Femur (tissue), 1 donor: ENCODE measurements at places on chromosomes 2 and 18.
A peak's percentile ranks its signal among the peaks of the same experiment; 100 is the strongest.

DNA sequence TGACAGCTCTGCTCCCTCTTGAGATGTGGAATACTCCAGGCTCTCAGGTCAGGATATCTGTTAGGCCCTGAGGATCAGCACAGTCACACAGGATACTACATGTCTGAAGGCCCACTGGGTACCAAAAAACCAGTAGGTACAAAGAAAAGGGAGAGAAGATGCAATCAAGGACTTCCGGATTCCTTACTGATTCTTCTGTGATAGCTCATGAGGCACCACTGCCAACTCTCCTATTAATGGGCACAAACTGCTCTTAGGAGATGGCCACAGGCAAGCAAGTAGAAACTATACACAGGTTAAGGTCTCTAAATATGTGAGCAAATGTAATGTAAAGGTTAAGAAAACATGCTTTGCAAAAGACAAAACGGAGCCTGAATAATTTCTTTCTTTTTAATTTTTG lies 3.5 kb downstream of the TMEM127 start:
- no peak for DNase-seq

DNA sequence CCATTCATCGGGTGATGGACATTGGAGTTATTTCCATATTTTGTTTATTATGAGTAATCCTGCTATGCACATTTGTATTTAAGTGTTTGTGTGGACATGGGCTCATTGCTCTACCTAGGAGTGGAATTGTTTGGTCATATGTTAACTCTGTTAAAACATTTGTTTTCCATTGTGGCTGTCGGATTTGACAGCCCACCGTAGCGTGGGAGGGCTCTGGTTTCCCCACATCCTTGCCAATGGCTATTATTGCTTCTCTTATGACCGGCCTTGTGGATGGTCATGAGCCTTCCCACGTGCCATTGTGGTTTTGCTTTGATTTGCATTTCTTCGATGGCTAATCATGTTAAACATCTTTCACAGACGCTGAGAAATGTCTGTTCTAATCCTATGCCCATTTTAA lies 92.0 kb downstream of the ZNF236 start:
- no peak for DNase-seq

- DNase-seq, result peak; percentile 55
Observed at GRCh38 chr2:29114946-29115609, at the start of gene CLIP4. Gene CLIP4, plus strand, starts transcription at chr2:29115415. Its CDS starts 5,974 bp downstream, at chr2:29121389.

GRCh38 chr2:37907501-37908225 lies 17.4 kb upstream of the RMDN2 start:
- DNase-seq, result no peak

- DNase-seq, result no peak
Observed at GRCh38 chr2:19872302-19872701, 29.5 kb downstream of the TTC32 start.

DNA sequence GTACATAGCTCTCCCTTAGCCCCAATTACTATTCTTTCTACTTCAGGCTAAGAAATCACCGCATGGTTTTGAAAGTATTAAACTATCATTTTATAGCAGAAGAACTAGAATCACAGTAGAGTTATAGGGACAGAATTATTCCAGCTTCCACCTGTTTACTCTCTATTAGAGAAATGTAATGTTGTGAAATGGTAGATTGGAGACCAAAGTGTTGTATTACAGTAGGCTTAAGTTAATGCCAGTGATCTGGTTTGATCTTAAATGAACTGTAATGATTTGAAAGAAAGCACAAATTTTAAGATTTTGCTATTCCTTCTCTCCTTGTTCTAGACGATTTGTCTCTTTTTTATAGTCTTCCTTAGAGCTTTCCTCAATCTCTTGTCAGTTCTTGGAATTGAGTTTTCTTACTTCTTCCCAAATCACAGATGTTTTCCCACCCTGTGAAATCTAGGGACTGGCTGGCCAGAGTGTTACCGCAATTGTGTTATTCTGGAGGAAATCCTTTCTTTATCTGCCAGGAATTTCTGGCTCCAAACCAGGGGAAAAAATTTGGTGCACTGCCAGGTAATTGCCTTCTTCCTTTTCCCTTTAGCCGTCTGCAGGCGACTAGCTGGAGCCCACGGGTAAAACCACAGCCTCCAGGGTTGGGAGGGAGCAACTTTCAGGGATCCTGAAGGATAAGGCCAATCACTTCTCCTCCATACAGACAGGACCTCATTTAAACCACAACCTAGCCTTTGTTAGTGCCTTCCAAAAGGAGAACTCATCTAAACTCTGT lies 51.7 kb downstream of the NOP58 start:
- peak; percentile 88 for DNase-seq

DNA sequence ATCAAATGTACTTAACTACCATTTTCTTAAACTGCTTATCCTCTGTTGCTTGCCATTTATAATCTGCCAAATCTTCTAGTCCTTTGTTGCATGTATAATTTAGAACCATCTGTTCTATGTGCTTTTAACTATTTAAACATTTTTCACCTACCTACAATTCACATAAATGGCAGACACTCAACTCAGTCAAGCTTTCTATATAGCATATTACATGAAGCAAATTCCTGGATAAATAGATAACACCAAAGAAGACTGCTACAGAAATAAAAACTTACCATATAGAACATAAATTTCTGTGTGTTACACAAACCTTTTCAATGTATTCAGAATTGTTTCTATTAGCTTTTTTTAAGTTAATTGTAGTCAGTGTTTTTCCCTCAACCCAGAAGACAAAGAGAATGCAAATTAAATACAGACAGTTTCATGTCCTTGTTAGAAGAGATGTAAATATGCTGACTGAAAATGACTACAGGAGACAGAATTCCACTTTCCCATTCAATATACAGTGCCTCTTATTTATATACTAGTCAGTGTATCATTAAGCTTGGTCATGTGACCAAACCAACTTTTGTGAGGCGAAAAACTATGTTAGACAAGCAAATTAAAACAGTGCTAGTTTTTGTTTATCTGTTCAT lies 2.6 kb downstream of the BAZ2B start:
- DNase-seq, result no peak

GRCh38 chr18:22241921-22242361 lies 72.6 kb downstream of the GATA6 start:
- DNase-seq, result no peak

DNA sequence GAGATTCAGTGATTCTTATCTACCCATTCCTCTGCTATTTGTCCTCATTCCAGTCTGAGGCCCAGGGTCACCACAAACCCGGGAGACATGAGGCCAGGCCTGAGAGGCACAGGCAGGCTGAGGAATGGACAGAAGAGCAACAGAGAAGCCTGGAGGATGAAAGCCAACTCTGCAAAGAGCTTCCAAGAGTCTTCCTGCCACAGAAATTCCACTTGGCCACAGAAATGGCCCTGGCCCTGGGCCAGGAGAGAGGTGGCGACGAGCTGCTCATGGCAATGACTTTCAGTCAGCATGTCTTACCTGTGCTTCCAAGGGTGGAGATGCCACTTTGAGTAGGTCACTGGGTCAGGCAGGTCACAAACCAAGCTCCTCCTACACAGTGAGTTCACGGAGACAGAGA lies 155.3 kb upstream of the PKDCC start:
- DNase-seq, result no peak
